Stimulated activated CD4-positive, alpha-beta T cell treated with anti-CD3 and anti-CD28 coated beads, Interleukin-12 subunit alpha, Interleukin-12 subunit beta, amount 100 ng/mL, for 4 hours (primary cell): ENCODE measurements at places on chromosomes 16 and 17.
A peak's percentile ranks its signal among the peaks of the same experiment; 100 is the strongest.

DNA sequence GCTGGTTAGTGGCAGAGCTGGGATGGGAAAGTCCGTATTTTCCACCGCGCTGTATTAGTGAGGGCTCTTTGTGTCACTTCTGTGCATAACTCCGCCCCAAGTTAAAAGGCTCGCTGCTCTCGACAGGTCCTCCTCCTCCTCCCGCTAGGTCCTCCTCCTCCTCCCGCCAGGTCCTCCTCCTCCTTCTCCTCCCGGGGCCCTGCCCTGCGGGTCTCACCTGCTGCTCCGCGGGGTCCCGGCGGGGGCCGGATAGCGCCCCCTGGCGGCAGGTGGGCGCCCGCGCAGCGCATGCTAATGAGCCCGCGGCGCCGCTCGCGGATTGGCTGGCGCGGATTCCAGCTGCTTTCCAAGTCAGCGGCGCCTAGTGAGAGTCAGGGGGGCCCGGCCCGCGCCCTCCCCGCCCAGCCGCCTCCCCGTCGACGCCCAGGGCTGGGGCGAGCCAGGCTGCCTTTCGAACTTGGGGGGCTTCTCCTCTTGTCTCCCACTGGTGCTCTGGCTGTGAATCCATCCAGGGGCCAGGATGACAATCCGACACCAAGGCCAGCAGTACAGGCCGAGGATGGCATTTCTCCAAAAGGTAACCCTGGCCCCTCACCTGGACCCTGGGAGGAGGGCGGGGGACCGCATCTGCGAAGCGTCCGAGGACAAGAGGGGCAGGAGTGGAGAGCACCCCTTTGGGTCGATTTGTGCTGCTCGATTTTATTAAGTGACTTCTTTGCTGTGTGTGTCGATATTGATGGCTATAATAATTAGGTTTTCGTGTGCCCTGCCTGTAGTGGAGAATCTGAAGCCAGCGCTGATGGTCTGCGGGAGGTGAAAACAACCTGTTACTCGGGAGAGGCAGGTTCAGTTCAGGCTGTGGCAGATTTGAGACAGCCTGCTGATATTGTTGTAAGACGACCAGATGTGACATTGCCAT is at the start of gene RGS9:
Gene RGS9, plus strand, starts transcription at position 350 of the 919 bp plus-strand sequence. Its CDS starts 171 bp downstream, at position 521.
- DNase-seq, result peak; percentile 76

GRCh38 chr17:45733781-45734180 is 50.3 kb upstream of the CRHR1 start:
- DNase-seq, result no peak

DNA sequence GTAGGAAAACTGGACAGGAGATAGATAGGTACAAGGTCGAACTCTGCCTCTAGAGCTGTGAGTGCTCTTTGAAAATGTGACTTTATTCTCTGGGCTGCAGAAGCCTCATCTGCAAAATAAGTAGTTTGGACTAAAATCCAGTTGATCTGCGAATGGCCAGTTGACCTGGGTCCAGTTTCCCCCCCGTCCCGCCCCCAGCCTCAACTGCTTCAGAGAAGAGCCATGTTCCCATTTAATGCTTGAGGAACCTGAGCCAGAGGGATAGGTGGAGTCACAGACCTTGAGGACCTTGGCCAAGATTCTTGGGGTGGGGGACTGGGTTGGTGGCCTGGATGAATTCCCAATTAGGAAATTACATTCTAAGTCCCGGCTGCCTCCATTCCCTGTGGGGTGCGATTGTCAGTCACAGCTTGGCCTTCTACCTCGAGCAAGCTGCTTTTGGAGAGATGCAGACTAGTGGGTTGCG is 14.1 kb downstream of the TBX2 start:
- DNase-seq, result no peak

GRCh38 chr17:34542700-34543336 is 36.6 kb upstream of the TMEM132E start:
- peak; percentile 42 for DNase-seq

- no peak for DNase-seq
Measured at GRCh38 chr17:48970224-48970623, 1.8 kb upstream of the GIP start.

GRCh38 chr16:84003038-84003437 is 35.0 kb downstream of the NECAB2 start:
- no peak for DNase-seq

DNA sequence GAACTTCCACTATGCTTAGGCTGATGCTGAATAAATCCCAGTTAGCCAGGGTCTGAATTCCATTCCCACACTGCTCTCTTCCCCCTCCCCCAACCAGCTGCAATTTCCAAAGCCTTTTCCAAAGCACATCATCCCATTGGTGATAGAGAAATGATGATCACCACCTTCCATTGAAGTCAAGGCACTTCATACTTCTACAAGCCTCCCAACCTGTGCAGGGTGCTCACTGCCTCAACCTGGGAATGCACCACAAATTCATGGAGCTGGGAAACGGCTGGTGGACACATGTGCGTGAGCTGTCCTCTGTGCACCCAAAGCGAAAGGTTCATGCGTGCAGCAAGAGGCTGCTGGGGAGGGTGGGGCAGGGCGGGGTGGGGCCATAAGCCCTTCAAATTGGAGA is 302.7 kb upstream of the IRX3 start:
- no peak for DNase-seq
